ENCODE measurements at places on chromosomes 5 and 9.

- DNase-seq: no peak
Observed at GRCh38 chr9:135091545-135091944, 4.1 kb downstream of the OLFM1 start.

DNA sequence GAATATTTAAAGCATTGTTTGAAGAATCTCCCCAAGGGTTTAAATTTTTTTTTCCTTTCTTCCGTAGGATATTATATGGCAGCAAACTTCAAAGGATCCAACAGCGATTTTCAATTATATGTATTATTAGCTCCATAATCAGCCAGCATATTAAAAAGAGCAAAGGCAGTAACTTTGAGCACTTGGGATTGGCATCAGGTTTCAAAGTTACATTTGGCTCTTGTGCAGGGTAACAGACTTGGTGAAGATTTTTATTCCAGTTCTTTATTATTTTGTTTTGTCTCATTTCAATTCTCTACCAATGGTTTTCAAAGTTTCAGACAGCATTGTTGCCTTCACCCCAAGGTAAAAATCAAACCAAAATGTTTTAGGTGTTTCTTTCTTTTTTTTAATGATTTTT is 116.7 kb upstream of the ZNF366 start:
- no peak for DNase-seq

DNA sequence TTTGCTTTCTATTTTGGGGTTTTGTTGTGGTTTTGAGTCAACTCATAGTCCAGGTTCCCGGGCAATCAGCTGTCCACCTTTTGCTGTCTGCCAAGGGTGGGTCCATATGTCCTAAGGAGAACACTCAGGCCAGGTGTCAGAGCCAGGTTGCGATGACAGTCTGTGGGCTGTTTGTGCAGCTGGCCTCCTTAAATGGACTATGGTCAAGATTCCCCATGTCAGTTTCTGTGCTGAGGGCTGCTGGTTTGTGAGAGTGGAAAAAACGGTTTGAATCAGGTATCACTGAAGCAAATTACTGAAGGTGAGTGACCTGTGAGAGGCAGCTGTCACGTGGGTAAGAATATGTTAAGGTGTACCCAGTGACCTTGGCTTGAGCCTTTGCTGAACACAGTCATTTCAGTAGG is 33.0 kb downstream of the SNX30 start:
- no peak for DNase-seq

- no peak for DNase-seq
Observed at GRCh38 chr9:112506571-112506970, 19.9 kb downstream of the KIAA1958 start.

- DNase-seq: no peak
Observed at GRCh38 chr5:38871058-38871605, 25.3 kb downstream of the OSMR start.

DNA sequence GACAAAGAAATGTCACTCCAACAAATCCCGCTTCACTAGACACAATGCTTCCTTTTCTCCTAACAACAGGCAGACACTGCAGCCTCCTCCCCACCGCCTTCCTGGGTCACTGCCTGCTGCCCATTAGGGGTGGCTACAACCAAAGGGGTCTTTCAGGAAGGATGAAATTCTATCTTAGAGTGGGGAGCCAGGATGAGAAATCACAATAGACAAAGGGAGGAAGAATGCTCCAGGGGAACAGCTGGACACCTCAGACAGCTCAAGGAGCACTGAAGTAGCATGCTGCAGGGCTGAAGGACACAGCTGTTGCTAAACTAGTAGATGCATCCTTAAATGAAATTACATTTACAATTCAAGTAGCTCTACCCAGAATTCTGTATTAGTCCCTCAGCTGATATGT is 54.2 kb downstream of the PRELID2 start:
- DNase-seq: no peak

DNA sequence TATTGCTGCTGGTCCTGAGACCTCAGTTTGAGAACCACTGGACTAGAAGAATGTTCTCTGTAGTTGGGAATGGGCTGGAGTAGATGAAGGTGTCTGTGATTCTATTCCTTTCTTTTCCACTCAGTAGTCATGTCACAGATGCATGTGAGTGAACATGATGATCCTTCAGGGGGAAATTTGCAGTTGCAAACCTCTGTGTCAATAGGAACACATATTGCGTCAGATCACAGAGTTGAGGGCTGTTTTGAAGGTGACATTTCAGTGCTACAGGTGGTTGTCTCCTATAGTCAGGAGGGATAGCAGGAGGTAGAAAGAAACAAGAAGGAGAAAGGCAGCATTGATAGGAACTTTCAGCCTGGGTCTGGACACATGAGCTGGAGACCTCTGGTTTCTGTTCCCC is 239.3 kb downstream of the ARHGEF28 start:
- DNase-seq: no peak

DNA sequence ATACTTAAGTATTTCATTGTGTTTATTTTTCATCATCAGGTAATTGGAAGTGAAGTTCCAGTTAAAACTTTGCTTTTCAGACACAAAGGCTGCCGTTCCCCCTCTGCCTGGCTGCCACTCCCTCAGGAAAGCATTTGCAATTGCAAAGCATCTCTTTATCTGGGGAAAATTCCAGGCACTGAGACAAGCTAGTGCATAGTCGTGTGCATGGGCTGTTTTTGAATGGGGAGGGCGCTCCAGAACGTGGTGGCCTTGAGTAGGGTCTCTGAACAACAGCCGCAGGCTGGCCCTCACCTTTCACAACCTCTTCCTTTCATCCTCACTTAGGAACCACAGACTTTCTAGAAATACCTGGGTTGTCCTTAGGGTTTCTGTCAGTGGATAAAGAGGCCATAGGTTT is 285.1 kb upstream of the ADAMTS16 start:
- DNase-seq: no peak

DNA sequence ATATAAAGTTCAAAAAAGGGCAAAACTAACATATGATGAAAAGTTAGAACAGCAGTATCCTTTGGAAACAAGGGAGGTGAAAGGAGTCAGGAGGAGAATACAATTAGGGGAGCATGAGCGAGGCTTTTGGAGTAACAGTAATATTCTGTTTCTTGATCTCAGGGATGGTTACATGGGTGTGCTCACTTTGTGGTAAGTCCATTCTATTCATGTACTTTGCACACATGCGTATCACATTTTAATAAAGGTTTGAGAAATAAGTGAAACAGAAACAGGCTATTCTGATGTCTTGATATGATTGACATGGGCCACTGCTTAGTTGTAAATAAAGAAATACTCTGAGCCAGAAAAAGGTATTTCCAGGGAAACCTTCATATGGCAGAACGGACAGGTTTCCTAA is 208.8 kb downstream of the SPOCK1 start:
- DNase-seq: no peak

- DNase-seq: no peak
Observed at GRCh38 chr9:75532233-75533050, 358.0 kb upstream of the PCSK5 start.

GRCh38 chr5:131812371-131813160 is 15.7 kb upstream of the FNIP1 start:
- DNase-seq: no peak

DNA sequence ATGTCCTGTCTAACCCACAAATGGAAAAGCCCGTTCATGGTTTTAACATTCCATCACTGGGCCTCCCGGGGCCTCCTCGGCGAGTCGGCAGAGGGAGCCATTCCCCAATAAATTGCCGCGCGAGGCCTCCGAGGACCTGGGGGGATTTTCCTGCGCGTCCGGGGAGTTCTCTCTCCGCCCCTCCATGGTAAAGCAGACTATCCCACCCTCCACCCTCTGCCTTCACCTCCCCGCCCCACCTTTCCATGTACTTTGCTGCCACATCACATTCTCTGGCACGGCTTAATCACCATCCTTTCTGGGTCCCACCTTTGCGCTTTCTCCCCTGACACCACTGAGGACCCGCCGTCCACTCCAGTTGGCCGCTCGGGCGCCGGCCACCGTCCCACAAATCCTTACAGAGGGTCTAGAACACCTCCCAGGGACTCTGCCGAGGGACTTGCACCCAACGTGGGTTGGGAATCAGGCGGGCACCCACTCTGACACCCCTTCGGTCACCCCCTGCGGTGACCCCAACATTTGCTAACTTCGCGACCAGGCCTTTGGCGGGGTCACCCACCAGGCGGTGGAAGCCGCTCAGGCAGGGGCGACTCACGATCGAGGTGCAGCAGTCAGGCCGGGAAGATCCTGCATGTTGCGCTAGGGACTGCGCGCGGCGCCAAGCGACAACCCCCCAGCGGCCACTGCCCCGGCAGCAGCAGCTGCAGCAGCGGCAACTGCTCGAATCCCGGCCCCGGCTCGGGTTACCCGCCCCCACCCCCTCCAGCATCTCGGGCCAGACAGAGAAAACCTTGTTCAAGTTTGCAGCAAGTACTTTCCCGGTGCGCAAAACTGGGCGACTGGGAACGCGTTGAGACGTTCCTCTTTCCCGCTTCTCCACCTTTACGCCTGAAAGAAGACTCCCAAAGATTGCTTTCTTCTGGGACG is at the start of gene MEGF10:
MEGF10 (plus strand) TSS at position 778 of the 927 bp plus-strand sequence. CDS start 40,513 bp downstream, outside the sequence.
- no peak for DNase-seq

DNA sequence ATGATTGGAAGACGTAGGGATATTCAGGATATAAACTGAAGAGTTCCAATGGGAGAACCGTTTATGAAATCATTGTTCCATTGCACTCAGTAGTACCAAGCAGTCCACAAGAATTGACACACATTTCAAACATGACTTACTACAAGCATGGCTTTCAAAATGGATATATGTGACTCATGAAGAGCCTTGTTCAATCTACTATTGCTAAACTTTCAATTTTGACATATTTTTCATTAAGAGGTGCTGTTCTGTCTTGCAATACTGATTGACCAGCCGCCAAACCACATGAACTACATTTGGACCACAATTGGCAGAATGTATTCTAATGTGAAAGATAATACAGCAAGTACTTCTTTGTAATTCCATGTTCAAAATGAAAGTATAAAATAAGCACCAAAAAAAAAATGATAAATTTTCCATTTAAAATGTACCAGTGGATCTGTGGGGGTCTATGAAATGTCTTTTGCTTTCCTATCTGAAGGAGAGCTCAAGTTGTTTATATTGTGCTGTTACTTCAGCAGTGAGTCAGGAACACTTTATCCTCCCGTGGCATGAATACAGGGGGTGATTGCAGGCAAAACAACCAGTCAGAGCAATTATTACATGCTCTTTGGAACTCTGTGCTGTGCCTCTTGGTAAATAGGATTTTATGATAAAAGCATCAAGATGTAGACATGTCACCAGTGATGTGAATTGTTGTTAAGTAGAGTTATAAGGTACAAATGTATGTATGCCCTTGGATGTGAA is 366.0 kb downstream of the ARRDC3 start:
- DNase-seq: no peak

DNA sequence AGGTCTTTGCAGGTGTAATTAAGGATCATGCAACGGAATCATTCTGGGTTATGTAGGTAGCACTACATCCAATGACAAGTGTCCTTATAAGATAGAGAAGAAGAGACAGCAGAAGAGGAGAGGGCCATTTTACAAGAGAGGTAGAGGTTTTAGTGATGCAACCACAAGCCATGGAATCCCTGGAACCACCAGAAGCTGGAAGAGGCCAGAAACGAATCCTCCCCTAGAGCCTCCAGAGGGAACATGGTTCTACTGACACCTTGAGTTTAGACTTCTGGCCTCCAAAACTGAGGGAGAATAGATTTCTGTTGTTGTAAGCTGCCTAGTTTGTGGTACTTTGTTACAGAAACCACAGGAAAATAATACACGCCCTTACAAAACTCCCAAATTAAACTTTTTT is 3.5 kb downstream of the FYB1 start:
- no peak for DNase-seq

GRCh38 chr9:127221695-127222094 is 42.9 kb upstream of the GARNL3 start:
- DNase-seq: no peak

DNA sequence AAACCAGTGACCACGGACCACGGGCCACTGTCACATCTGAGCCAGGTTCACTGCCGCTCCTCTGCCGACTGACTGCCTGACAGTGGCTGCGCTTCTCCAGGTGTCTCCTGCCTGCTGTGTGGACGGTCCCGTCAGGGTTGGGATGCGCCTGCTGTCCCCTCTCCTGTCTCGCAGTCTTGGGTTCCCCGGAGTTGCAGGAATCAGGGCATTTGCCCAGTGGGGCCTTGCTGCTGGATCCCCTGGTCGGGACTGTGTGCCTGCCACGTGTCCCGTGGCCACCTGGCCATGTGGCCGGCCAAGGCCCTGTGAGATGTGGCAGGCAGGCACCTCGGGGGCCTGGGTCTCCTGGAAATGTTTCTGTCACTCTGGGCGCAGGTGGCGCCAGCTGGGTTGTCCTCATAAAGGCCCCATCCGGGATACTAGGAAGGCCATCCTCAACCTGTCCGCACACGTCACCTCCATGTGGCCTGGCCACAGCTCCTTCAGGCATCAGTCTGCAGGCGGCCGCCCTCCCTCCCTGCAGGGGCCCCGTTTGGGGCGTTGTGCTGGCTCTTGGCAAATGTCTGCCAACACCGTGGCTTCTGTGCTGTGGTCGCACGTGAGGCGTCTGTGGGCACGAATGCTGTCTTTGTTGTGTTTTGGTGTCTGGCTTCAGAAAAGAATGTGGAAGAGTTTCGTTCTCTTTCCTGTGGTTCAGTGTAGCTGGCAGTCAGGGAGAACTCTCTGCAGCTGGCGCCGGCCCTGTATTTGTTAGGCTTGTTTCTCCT is 6.4 kb upstream of the TOR4A start:
- DNase-seq: no peak

GRCh38 chr5:171776213-171776612 is 9.4 kb upstream of the SMIM23 start:
- DNase-seq: no peak

DNA sequence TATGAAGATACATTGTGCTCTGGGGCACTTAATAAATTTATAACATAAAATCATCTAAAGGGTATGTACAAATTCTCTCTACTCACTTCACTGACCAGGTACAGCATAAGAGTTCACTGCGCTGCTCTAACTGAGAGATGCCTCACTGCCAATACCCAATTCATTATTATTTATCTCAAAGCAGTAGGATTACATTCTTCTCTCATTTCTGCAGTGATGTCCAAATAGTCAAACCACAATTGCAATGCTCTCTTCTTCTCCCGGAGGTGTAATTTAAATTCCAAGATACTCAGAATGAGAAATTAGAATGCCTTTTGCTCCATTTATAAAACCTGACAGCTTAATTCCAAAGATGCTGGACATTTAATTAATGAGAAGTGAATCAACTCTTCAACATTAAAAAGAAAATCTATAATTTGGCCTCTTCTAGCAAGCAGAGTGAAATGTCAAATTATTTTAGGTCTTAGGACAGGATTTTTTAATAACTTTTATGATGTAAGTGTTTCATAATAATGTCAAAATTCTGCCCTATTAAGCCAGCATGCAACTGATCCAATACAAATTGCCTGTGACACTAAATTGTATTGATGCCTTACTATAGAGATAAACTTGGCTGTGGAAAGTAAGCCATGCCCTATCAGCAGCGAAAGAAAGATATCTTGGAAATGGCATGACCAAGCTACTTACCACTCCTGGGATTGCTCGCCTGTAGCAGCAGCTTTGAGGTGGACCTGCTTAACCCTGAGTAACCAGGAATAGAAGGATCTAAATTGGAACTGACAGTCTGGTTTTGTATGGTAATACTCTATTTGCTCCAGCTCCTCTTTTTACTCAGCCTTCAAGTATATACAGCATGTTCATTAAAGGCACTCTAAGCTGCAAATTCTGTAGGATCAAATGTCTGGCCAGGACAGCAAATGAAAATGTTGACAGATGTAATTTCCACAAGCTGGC is 374.2 kb upstream of the TYRP1 start:
- no peak for DNase-seq

GRCh38 chr5:55146080-55146479 is 13.9 kb upstream of the GPX8 start:
- no peak for DNase-seq
